Stimulated activated CD4-positive, alpha-beta T cell treated with anti-CD3 and anti-CD28 coated beads, Interleukin-4, amount 100 ng/mL, for 4 hours (primary cell): ENCODE measurements at places on chromosomes 1 and 21.

DNA sequence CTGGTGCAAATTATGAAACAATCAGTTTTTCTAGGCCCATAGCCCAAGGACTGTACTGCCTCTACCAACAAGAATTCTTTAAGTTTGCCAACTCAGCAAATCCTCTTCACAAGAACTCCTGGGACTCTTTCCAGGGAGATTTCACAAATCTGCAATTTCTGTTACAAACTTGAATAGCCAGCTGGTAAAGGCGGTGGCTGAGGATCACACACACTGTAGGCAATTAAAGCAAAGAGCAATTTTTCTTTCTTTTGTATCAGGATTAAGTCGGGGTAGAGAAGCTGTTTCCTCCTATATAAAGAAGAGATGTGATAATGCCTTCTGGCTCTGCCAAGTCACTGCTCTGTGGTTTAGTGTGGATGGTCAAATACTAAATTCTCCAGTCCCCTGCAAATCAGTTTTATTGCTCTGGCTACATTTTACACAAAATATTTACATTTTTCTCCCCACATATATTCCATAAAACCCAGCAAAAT is 1.7 kb downstream of the ALDH9A1 start:
- no peak for DNase-seq

DNA sequence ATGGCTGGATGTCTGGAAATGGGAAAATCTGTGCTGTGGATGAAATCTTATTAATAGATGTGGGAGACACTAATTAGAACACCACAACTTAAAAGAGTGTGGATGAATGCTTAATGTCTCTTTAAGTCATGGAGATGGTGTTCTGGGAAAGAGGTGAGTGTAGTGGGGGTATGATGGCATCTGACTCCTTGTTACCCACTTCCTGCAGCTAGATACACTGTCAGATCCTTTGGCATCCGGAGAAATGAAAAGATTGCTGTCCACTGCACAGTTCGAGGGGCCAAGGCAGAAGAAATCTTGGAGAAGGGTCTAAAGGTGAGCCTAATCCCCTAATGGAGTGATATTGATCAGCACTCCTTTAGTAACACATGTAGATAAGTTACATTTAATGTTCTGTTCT is 2.0 kb downstream of the RPL11 start:
- no peak for DNase-seq

GRCh38 chr1:36224537-36225282 is 467 bp downstream of the THRAP3 start:
- DNase-seq: no peak

- DNase-seq: no peak
Observed at GRCh38 chr1:68234094-68234493, 1.8 kb upstream of the WLS start.

DNA sequence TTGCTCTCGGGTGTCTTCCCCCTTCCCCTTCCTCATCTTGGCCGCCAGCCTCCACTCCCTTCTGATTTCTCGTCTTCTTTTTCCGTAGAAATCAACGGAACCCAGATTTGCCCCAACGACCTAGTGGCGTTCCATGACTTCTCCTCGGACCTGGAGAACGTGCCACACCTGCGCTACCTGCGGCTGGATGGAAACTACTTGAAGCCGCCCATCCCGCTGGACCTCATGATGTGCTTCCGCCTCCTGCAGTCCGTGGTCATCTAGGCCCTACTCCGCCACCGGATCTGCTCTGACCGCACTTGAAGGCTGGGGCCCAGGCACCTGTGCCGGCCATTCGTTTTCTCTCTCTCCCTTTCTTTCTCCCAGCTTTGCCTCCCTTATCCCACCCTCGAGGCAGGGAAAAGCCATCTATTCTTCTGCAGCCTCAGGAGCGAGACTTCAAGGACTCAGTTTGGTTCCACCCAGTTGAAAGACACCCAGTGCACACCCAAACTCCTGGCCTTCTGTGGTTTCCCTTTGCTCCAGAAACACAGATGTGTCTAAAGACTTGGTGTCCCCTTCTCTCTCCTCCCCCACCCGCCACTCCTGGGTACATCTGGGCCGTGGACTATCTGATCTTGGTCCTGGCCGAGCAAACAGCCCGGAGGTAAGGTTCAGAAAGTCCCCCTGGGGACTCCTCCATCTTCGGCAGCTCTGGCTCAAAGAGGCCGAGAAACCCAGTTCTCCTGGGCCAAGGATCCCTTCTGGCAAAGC is 7.2 kb upstream of the OPTC start:
- DNase-seq: no peak

DNA sequence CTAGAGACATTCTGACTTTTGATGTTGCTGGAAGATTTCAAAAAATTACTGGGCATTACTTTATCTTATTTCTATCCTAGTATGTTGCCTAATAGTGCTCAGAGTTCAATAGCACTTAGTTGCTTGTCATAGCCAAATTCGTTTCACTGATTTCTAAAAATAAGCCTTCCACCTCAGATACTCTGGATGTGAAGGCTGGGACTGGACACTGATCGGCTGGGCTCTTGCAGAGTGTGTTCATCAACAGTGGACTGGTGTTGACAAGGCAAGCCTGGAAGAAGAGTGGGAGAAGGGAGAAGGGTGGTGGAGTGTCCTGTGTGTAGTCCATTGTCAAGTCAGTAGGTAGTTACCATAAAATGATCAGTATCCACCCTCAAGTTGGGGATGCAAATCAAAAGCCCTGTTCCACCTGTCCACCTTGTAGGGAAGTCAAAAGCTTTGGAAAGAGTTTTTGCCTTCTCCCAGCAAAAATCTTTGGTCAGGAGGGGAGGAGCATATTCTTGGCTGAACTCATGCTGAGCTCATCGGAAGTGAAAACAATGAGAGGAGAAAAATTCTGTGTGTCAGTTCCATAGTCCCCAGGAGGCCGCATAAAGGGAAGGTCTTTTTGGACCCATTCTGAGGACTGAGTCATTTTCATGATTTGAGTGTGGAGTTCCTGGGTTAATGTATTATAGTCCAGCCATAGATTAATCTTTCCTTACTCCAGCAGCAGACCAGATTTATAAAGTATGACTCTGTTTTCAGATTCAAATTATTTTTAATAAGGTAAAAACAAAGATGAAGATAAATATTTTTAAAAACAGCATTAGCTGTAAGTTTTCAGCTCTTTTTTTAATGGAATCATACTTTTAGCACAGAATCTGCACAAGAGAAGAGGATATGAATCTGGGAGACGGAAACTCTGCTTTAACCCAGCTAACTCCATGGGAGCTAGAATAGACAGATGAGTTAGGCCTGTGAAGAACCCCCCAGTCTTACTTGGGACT is 99.5 kb upstream of the BMP8A start:
- DNase-seq: no peak

- DNase-seq: no peak
Observed at GRCh38 chr1:151494741-151495281, 16.4 kb upstream of the CGN start.

- no peak for DNase-seq
Observed at GRCh38 chr21:30193201-30193600, 22.7 kb downstream of the CLDN8 start.

DNA sequence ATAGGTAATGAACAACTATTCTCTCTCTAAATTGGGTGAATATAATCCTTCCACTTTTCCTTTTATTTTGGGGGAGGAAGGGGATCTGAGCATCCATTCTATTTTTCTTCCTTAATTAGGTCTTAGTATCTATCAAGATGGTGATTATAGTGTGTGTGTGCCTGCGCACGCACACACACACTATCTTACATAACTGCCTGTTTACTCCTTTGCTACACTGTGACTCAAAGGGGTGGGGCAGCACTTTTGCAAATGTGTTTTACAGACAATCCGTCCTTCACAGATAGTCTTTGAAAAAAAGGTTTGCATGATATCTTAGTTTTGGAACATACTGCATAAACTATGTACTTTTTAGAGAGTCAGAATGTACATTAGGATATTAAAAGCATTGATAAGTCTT is 191.5 kb downstream of the SDCCAG8 start:
- no peak for DNase-seq
